ENCODE measurements at places on chromosomes 5 and 9. TPM values are rescaled to one million over a fixed set of nuclear protein-coding genes. Genes with fewer than 3 reads are reported as not detected.
A peak's percentile ranks its signal among the peaks of the same experiment; 100 is the strongest.

DNA sequence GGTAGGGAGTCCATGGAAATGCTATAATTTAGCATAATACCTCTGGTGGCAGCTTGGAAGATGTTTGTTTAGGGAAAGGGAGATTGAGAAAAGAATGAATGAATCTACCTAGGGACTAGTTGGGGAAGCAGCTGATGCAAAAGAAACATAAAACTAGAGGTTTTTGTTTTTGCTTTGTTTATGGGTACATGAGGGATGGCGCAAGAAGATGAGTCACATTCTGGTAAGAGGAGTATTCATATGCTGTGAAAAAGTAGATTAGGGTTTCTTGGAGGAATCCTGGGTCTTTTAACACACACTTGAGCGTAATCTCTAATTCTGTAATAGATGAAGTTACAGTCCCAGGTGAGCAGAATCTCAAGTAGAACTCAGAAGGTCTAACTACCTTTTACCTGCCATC, 17.1 kb downstream of the C9orf43 start:
- DNase-seq, result no peak

- peak; percentile 66 for DNase-seq
Measured at GRCh38 chr9:107462691-107463090, 26.9 kb downstream of the KLF4 start.

DNA sequence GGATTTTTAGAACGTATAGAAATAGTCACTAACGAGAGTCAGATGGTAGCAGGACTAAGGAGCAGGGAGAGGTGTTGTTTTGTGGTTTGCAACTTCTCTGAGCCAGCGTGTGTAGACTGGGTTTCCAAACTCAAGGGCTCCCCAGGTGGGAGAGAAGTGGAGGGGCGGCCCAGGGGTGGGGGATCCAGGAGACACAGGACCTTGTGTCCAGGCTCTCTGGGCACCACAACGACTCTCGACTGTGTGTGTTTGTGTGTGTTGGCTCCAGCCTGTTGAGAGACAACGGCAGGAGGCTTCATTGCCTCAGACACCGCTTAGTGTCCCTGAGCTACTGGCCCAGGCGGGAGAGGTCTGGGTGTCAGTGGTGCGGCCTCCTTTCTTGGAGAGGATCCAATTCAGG, 934 bp upstream of the FCN1 start:
- DNase-seq, result no peak

GRCh38 chr5:145936401-145937131, at the start of gene SH3RF2:
TSS of gene SH3RF2 (plus strand) at chr5:145936578. CDS start at chr5:145937929, 1,351 bp downstream.
- peak; percentile 96 for DNase-seq

- DNase-seq, result peak; percentile 41
Measured at GRCh38 chr5:72246954-72247442, 73.0 kb downstream of the MRPS27 start.

The CCT5 gene
- 872 TPM for total RNA-seq

The HTR4 gene
- not detected for total RNA-seq

The EGFLAM gene
- not detected for total RNA-seq

The CEL gene
- 1.0 TPM for total RNA-seq
